Hepatocyte (in vitro differentiated cells): ENCODE measurements at places on chromosomes 1 and 21. TPM values are rescaled to one million over a fixed set of nuclear protein-coding genes. Genes with fewer than 3 reads are reported as not detected.

Gene FTCD
- 25.8 and 27.5 TPM in 2 replicates for total RNA-seq

Gene SYPL2
- 2.0 and 2.1 TPM in 2 replicates for total RNA-seq

Gene AKT3
- total RNA-seq, result 13.0 and 16.9 TPM in 2 replicates

DNA sequence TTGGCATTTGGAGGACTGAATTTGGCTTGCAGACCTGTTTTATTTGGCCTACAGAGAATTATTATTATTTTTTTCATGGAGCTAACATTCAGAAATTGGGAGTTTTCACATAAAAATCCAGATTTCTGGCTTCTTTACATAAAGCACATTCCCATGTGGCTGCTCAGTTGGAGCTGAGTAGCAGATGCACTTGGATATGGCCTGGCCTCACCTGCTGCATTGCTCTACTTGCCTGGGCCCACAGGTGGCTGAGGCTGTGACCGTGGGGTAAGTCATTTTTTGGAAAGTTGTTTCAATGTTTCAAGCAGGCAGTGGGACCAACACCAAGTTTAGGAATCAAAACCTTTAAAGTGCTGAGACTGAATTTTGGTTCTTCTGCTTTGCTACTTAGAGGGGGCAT lies 56.7 kb downstream of the GADD45A start:
- DNase-seq, result no peak

- DNase-seq, result no peak
Measured at GRCh38 chr1:97314685-97315084, 593.1 kb downstream of the PTBP2 start.

GRCh38 chr1:41411229-41411628 lies 50.0 kb downstream of the FOXO6 start:
- no peak for DNase-seq

- no peak for DNase-seq
Measured at GRCh38 chr1:229689273-229689672, 63.2 kb downstream of the URB2 start.
